Esophagus muscularis mucosa (tissue), 4 donors: ENCODE measurements at places on chromosomes 7 and 10. TPM values are rescaled to one million over a fixed set of nuclear protein-coding genes. Genes with fewer than 3 reads are reported as not detected.

DNA sequence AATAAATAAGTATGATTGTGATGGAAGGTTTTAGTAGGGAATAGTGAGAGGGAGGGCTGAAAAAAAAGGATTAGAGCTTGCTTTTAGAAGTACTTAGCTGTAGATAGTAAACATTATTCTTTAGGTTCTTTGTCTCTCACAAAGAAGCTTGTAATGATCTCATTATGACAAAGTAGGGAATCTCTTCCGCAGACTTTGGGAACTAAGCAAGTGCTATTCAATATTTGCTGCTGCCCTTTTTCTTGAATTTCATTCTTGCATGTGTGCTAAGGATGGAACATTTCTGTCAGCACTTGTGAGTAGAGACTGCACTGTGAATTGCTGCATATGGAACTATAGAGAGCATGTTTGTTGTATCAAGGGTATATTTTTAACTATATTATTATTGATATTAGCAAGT lies 173.4 kb downstream of the ST7 start:
- no peak for DNase-seq
- no peaks in the 10 kb centered on the region for H3K36me3 ChIP-seq
- H3K4me1 ChIP-seq: peaks cover 20% of the 10 kb centered on the region
- H3K27me3 ChIP-seq: no peaks in the 10 kb centered on the region
- no peak overlapping the region for H3K27ac ChIP-seq
- H3K4me3 ChIP-seq: no peak overlapping the region

DNA sequence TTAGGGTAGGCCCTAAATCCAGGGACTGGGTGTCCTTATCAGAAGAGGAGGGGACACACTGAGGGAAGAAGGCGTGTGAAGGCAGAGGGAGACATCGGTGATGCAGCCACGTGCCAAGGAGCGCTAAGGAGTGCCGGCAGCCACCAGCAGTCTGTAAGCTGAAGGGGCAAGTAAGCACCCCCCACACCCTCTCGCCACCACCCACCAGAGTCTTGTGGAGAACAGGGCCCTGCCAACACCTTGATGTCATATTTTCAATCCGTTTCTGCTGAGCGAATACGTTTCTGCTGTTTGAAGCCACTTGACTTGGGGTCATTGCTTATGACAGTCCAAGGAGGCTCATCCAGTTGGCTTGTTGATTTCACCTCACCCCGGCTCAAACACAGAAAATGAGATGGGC lies 37.9 kb downstream of the RGS10 start:
- no peaks in the 10 kb centered on the region for H3K36me3 ChIP-seq
- H3K4me3 ChIP-seq: no peak overlapping the region
- no peak for DNase-seq
- H3K27me3 ChIP-seq: no peaks in the 10 kb centered on the region

DNA sequence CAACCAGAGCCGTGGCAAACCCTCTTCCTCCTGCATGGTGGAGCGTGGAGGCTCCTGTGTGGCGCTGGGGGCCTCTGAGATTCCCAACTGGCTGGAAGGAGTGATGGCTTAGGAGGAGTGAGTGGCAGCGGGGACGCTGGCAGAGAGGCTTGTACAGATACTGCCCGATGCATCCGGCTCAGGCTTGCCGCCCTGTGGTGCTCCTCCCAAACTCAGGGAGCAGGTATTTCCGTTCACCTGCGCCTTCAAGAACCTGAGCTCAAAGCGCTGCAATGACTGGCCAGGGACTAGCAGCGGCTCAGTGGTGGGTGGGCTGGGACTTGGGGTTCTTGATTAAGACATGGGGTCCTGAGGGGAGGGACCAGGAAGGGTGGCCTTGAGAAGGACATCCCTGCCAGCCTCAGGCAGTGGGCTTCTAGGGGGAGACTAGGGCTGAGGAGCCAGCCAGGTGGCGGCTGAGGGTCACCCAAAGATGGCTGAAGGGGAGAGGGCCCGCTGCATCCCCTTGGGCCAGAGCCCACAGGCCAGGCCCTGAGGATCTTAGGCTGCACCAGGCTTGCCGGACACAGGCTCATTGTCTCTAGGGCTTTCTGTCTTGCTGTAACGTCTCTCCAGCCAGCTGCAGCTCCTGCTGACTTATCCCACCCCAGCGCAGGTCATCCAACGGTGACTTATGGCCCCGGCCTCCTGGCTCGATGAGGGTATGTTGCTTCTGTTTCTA lies 3.2 kb downstream of the ZNF775 start:
- no peak overlapping the region for H3K27ac ChIP-seq
- no peak for DNase-seq
- peaks cover 72% of the 10 kb centered on the region for H3K4me1 ChIP-seq
- no peaks in the 10 kb centered on the region for H3K27me3 ChIP-seq
- no peak overlapping the region for H3K4me3 ChIP-seq
- H3K36me3 ChIP-seq: peaks cover 3% of the 10 kb centered on the region

- peak; percentile 96 for DNase-seq
- H3K4me1 ChIP-seq: peaks cover 11% of the 10 kb centered on the region
- H3K36me3 ChIP-seq: no peaks in the 10 kb centered on the region
These were observed 16.2 kb upstream of the ZFAND2A start for GRCh38 chr7:1175967-1176851.

The GARIN1A gene
- total RNA-seq: 2.9 TPM

The LRRD1 gene
- not detected for total RNA-seq
